ENCODE measurements at places on chromosomes 12 and 14.

- no peak for DNase-seq
Observed at GRCh38 chr14:61615743-61616523, 79.4 kb upstream of the HIF1A start.

- DNase-seq, result peak; percentile 78
Observed at GRCh38 chr12:122835750-122836026, 431 bp downstream of the HIP1R start.

DNA sequence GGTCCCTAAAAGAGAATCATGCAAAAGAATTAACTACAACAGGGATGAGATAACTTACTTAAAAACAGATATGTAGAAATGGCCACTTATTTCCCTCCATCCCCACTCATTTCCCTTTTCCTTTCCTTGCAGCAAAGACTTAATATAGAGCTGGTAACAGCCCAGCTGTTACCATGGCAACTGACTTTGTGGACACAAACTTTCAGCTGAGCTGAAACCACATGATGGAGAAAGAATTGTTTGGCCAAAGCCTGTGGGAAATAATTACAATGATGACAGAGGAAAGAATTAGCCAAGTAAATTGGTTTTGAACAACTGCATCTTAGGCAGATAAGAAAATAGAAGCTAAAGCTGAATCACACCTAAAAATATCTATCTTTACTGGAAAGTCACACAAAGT is 364.9 kb downstream of the GALC start:
- DNase-seq, result no peak

GRCh38 chr12:37672655-37673260 is 643.8 kb upstream of the ALG10B start:
- DNase-seq, result no peak

- no peak for DNase-seq
Observed at GRCh38 chr14:22263961-22264360, 325.1 kb downstream of the DAD1 start.

DNA sequence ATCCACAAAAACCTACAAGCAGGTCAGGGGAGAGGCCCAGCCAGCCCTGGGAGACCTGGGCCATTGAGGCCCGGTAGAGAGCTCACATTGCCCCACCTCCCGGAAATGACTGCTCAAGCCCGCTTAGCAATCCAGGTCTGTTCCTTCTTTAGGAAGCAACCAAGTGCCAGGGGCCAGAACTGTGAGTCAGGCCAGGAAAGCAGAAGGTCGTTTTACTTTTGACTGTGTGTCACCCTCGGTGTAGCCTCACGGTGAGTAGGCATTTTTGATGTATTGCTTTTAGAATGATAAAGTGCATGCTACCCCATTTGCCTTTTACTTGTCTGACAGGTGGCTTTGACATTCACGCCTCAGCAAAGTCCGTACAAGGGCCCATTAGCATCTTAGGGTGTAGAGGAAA is 25.4 kb upstream of the PWP1 start:
- no peak for DNase-seq

- DNase-seq, result no peak
Observed at GRCh38 chr12:22333713-22334409, 646 bp downstream of the ST8SIA1 start.

DNA sequence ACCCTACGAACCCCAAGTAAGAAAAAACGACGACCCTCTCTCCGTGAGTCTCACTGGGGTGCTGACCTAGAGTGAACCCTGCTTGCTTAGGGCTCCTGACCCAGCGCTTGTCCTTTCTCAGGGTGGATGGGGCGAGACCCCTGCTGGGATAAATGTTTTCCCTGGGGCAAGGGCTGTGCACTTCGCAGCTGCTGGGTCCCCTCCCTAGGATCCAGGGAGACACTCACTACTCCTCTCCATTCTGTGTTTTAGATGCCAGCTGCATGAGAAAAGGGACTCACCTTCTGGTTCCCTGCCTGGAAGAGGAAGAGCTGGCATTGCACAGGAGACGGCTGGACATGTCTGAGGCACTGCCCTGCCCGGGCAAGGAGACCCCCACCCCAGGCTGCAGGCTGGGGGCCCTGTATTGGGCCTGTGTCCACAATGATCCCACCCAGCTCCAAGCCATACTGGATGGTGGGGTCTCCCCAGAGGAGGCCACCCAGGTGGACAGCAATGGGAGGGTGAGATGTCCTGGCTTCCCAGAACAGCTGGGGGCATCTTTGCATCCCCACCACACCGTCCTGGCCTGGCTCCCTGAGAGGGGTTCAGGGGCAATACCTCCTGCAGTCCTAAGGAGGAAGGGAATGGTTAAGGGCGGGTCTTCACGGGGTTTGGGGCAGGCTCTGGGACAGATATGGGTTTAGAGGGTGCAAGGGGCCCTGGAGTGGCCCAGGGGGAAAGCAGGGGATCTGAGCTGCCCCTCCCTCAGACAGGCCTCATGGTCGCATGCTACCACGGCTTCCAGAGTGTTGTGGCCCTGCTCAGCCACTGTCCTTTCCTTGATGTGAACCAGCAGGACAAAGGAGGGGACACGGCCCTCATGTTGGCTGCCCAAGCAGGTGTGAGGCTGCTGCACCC is 663 bp downstream of the ANKRD33 start:
- DNase-seq, result no peak

DNA sequence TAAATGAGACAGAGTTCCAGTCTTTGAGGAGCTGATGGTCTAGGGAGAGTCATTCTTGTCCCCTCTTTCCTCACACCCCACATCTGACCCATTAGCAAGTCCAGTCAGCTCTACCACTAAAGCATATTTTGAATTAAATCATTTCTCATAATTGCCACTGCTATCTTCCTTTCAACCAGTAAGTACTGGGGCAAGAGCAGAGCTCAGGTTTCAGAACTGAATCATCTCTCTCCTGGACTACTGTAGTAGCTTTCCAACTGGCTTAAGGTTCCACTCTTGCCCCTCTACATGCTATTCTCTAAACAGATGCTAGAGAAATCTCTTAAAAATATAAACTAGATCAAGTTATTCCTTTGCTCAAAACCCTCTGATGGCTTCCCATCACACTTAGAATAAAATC is 218.3 kb downstream of the TTC6 start:
- DNase-seq, result no peak

DNA sequence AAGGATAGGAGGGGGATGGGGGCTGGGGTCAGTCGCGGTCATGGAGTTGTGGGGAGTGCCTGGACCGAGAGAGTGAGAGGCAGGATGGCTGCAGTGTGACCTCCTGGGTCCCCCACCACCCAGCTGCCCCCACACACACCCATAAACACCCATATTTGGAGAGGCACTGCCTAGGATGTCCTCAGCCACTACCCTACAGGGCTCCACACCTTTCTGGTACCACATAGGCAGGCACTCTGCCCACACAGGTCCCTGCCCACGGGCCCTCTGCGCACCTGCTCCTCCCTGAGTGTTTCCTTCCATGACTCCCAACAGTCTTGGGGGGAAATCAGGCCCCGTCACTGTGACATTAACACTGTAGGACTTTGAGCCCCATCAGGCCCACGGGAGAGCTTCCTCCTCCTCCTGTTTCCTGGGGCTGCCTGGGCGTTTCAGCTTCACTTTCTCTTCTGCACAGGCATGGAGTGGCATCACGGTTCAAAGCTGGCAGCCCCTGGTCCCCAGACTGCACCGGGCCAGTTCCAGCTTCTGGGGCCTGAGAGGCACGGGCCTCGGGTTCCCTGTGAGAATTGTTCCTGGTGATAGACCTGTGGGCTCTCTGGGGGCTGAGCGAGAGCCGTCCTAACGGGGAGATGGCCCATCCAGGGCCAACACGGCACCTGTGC is 207.0 kb upstream of the C14orf180 start:
- DNase-seq, result no peak

GRCh38 chr14:99724196-99724891 is 40.2 kb downstream of the CYP46A1 start:
- DNase-seq, result no peak

GRCh38 chr12:27199638-27200300 is 44.3 kb upstream of the STK38L start:
- no peak for DNase-seq

- DNase-seq, result peak; percentile 28
Observed at GRCh38 chr14:54329082-54329695, 67.6 kb upstream of the CDKN3 start.

GRCh38 chr14:95270203-95270602 is 49.5 kb downstream of the CLMN start:
- no peak for DNase-seq

- DNase-seq, result no peak
Observed at GRCh38 chr12:71142016-71142415, 15.8 kb downstream of the TSPAN8 start.

DNA sequence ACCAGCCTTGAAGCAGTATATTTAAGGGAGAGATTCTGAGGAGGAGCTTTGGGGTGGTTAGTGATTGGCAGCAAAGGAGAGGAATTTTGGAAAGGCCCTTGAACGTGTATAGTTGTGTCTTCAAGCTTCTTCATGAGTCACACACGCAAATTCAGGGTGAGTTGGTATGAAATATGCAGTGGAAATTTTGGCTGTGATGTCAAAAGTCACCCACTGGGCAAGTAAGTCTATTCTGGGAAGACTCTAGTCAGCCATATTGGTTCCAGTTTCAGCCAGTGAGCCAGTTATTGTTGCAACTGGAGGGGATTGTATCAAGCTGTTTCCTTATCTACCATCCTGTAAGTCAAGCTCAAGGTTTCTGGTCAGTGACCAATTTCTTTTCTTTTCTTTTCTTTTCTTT is 32.0 kb upstream of the VASH1 start:
- no peak for DNase-seq

DNA sequence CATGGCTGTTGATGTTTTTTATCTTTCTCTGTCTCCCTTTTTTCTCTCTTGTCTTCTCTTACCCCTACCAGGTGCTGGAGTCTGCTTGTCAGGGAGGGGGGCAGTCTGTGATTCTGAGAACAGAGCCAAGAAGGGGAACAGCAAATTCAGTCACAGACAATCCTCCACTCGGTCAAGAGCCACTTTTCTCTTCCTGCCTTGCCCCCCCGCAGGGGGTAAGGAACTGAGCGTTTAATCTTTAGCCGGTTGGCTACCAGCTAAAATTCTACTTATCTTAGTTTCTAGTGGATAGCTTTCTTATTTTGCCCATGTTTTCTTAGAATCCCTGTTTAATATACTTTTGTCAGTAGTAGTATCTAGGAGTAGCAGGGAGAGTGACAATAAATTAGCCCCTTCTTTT is 1.9 kb downstream of the RIMKLB start:
- no peak for DNase-seq

DNA sequence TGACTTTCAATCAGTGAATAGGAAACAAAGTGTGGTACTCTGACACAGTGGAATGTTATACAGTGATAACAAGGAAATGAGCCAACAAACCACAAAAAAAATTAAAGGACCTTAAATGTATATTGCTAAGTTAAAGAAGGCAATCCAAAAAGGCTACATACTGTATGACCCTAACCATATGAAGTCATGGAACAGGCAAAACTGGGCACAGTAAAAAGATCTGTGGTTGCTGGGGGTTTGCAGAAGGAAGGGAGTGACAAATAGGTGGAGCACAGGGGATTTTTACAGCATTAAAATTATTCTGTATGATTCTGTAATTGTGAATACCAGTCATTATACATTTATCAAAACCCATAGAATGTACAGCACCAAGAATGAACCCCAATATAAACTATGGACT is 112.6 kb downstream of the KCNC2 start:
- DNase-seq, result no peak

DNA sequence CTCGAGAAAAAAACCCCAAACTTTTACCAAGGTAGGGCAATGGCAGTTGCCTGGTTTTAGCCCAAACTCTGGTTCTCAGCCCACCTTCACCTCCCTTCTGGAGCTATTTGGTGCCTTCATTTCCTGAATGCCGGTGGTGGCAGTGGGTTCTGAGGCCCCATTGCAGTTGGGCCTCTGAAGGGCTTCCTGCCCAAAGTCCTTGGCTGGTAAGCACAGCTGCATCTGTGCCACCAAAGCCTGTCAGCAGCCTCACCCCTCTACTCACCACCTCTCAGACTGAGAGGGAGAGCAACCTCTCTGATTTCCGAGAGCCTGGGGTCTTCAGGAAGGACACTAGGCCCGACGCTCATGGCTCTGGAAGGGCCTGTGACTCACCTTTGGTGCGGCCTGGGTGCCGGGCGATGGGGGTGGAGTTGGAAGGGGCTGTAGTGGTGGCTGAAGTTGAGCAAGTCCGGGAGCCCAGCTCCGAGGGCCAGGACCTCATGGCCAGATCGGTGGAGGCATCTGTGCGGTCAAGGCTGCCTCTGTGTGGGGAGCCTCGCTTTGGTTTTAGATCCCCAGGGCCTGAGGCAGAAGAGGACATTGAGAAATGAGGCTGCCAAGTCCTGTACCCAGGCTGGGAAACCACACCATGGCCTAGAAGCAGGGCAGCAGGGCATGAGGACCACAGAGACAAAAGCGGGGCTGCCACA is 38.6 kb upstream of the GPR68 start:
- DNase-seq, result no peak

DNA sequence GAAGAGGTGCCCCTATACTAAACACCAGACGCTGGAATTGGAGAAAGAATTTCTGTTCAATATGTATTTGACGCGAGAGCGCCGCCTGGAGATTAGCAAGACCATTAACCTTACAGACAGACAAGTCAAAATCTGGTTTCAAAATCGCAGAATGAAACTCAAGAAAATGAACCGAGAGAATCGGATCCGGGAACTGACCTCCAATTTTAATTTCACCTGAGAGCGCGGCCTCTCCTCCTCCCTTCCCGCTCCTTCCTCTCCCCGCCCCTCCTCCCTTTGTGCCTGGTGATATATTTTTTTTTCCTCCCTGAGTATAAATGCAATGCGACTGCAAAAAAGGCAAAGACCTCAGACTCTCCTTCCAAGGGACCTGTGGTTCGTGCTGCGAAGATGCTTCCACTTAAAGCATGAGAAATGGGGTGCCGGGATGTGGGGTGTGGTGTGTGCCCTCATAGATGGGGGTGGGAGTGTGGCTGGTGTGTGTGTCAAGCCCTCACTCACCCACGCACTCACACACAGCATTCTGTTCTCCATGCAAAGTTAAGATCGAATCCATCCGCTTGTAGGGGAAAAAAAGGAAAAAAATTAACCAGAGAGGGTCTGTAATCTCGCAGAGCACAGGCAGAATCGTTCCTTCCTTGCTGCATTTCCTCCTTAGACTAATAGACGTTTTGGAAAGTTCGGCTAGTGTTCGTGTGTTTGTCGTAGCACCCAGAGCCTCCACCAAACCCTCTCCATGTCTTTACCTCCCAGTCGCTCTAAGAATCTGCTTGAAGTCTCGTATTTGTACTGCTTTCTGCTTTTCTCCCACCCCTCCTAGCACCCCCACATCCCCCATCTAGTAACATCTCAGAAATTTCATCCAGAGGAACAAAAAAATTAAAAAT is 4.5 kb downstream of the HOXC10 start:
- no peak for DNase-seq

GRCh38 chr12:40561395-40561966 is 130.8 kb upstream of the CNTN1 start:
- DNase-seq, result no peak
